ENCODE measurements at places on chromosomes 2 and 18. TPM values are rescaled to one million over a fixed set of nuclear protein-coding genes. Genes with fewer than 3 reads are reported as not detected.

DNA sequence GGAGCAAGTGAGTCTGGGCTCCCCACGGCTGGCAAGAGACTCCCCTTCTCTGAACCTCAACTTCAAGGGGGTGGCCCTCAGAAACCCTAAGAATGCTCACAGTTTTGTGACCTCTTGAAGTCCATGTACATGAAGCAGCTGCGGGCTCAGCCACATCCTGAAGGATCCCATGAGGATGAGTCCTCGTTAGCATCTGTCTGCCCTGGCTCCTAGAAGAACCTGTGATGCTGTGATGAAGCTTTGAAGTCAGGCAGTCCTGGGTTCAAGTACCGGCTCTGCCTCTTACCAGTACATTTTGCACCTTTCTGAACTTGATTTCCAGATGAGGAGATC, 38.1 kb downstream of the SDC1 start:
- no peak for DNase-seq

- no peak for DNase-seq
Measured at GRCh38 chr18:3577281-3577855, 127.4 kb downstream of the TGIF1 start.

ST6GAL2 gene
- 13.4 TPM for polyA plus RNA-seq

DNA sequence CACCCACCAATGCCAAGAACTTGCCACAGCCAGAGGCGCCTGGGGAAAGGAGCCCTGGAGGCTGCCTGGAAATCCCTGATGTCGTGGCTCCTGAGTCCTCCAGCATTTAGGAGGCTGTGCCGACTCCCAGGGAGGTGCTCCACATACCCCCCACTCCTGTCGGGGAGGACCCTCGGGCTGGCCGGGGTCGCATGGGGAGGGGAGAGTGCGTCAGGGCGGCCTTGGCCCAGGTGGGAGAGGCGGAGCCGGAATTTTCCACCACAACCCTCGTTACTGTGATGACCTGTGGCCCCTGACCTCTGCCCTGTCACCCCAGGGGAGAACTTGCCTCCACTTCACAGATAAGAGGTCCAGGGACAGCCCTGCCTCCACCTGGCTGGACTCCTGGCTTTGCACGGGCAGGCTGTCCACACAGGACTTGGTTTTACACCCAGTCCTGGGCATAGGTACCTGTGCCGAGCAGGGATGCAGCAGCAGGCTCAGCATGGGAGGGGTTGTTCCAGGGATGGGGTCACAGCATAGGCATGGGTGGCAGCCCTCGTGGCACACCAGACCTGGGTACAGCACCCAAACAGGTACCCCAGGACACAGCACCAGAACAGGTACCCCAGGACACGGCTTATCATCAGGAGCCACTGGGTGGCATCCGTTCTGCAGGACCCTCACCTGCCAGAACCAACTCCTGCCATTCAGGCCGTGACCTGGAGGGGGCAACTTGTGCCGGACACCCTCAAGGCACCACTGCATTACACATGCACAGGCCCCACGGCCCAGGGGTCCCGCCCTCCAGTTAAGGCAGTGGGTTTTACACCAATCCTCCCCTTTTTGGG, 12.3 kb upstream of the AGXT start:
- DNase-seq = peak; percentile 73

GRCh38 chr2:164824872-164825271, 16.8 kb downstream of the COBLL1 start:
- DNase-seq = no peak

DNA sequence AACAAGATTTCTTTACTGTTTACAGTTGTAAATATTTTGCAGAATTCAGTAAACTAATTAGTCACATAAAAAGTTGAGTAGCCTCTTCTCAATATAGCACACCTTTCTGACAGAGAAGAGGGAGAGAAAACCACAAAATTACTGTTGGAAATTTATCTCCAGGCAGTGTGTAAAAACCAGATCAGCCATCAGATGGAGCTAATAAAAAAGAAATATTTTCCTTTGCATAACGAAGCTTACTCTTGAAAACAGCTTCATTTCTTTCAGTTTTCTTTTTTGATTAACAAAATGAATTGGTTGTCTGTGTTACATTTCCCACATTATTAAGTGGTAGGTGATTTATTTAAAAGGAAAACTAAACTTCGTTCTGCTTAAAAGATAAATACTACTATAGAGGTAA, 259.3 kb upstream of the KCNJ3 start:
- no peak for DNase-seq

GPC1 gene
- polyA plus RNA-seq = 9.0 TPM

GRCh38 chr2:191522478-191523120, 155.3 kb upstream of the NABP1 start:
- no peak for DNase-seq
